ENCODE measurements at places on chromosomes 16 and 17. TPM values are rescaled to one million over a fixed set of nuclear protein-coding genes. Genes with fewer than 3 reads are reported as not detected.
A peak's percentile ranks its signal among the peaks of the same experiment; 100 is the strongest.

DNA sequence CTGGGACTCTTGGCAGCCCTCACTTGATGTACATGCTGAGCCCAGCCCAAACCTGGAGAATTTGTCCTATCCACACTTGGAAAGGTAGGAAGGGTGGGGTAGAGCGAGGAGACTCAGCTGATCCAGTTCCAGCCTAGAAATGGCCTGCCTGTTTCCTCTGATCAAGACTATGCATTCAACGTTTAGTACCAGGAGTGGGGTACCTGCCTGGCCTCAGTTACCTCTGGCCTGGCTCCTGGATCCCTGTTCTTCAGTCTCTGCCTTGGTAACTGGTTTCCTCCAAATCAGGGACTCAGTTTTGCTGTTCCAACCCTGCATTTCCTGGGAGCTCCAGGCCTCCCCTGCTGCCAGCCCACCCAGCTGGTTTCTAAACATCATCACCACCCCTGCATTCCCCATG lies 233.5 kb downstream of the GSG1L start:
- no peak overlapping the region for H3K27ac ChIP-seq
- H3K4me3 ChIP-seq: no peak overlapping the region
- H3K4me1 ChIP-seq: no peaks in the 10 kb centered on the region
- H3K27me3 ChIP-seq: peaks cover 6% of the 10 kb centered on the region

Gene TNP2
- total RNA-seq: not detected

DNA sequence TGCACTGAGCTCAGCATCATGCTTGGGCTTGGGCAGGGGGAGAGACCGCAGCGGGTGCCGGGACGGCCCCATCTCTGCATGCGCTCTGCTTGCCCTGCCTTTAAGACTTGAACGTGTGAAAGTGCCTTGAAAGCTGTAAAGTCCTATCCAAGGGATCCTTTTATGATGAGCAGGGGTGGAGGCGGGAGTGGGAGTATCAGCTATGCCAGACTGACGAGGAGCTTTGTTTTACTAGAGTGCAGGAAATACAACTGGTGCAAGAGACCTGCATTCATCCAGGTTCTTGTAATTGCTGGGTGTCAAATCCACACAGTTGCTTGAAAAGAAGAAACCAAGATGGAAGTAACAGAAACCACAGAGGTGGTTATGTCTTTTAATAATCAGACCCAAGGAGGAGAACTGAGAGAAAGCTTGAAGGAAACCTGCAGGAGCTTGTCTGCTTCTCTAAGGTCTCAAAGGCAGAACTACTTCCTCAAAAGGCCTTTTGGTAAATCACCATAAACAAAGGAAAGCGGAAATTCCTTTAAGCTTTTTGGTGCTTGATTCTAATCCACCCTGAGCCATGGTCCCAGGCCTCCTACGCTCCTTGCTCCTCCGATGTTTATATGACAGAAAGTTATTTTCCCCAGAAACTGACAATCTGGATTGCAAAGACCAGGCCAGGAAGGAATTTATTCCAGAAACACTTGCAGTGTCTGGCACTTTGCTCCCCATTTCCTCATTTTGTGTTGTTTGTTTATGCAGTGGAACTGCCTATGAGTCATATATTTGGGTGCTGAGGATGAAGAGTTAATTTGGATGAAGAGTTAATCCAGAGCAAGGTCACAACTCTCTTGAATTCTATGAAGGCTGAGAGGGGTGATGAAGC lies 51.3 kb upstream of the FBXO47 start:
- no peak for DNase-seq
- no peak overlapping the region for H3K4me3 ChIP-seq

Gene CDRT15L2
- total RNA-seq: not detected

Gene SNX20
- 35.2 TPM for total RNA-seq

DNA sequence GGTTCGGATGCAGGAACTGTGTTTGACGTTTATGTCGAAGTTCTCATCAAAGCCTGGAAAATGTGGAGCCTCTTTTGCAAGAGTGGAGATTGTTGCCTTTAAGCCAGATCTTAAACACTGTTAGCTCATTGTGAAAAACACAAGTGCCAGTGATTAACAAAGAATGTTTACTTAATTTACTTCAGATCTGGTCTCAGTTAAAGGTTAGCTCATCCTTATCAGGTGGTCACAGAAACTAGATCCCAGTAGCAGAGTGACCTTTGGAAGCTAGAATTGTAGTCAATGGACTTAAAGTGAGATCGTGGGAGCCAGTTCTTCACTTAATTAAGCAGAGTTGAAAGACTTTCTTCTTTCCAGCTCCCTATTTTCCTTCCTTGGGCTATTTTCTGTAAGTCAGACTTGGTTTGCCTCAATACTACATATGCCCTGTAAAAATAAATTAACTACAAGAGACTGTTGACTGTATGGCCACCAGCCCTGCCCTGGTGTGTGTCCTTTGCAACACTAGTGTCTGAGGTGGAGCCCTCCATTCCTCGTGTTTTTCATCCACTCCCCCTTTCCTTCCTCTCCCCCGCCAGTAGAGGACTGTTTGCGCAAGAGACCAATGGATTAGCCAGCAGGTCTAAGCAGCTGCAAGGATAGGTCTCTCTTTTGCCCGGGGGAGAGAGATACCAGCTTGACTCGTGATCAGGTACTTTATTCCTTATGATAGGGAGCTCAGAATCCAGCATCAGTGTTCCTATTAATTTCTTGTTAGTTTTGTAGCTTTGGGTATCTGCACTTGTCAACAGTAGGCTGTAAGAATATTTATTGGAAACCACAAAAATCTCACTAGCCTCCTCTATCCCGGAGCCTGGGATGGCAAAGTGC lies 20.2 kb downstream of the FBXO39 start:
- peaks cover 23% of the 10 kb centered on the region for H3K27me3 ChIP-seq
- peaks cover 5% of the 10 kb centered on the region for H3K4me1 ChIP-seq
- H3K4me3 ChIP-seq: no peak overlapping the region
- H3K27ac ChIP-seq: no peak overlapping the region

- DNase-seq: peak; percentile 16
- no peaks in the 10 kb centered on the region for H3K4me1 ChIP-seq
- H3K27me3 ChIP-seq: peaks cover 9% of the 10 kb centered on the region
- no peak overlapping the region for H3K27ac ChIP-seq
Measured at GRCh38 chr17:5706577-5707210, 122.4 kb upstream of the NLRP1 start.

Gene SNN
- 8.6 TPM for total RNA-seq

DNA sequence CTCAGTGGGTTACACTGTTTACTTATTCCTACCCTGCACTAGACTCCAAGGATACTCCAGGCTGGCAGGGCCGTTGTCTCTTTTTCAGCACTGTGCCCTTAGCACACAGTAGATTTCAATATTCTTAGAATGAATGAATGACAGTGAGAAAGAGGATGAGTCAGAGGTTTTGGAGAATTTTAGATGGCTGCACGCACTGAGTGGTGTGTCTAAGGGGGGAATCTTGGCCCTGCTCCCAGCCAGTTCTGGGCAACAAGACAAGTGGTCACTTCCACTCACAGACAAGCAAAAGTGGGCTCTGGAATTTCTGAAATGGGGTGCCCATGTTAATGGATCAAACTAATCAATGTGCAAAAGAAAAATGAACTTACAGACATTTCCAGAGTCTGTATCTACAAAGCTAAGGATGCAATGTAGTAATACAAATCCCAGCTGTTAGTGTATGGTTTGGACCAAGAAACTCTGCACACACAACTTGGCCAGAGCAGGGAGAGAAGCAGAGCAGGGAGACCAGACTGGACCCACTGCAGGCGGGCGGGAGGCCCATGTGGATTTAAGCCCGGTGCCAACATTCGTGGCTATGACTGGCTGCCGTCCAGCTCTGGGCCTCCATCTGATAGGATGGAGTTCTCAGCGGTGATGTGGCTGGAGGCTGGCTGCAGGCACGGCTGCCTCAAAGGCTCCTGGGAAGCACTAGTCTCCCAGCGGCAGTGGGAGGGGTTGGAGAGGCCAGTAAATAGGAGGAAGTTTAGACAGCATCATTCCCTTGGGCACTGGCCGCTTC lies 95.6 kb upstream of the CDYL2 start:
- H3K27me3 ChIP-seq: no peaks in the 10 kb centered on the region
- no peak for DNase-seq
- H3K27ac ChIP-seq: no peak overlapping the region
- no peaks in the 10 kb centered on the region for H3K36me3 ChIP-seq
- no peak overlapping the region for H3K4me3 ChIP-seq
- H3K4me1 ChIP-seq: no peaks in the 10 kb centered on the region

- H3K27me3 ChIP-seq: peaks cover 70% of the 10 kb centered on the region
- no peaks in the 10 kb centered on the region for H3K36me3 ChIP-seq
- peaks cover 3% of the 10 kb centered on the region for H3K4me1 ChIP-seq
- no peak overlapping the region for H3K4me3 ChIP-seq
- no peak for DNase-seq
- H3K27ac ChIP-seq: no peak overlapping the region
Measured at GRCh38 chr17:61461967-61462718, 9.9 kb downstream of the TBX4 start.

GRCh38 chr16:49017501-49017900 lies 264.1 kb downstream of the CBLN1 start:
- no peak overlapping the region for H3K27ac ChIP-seq
- no peaks in the 10 kb centered on the region for H3K4me1 ChIP-seq
- H3K27me3 ChIP-seq: no peaks in the 10 kb centered on the region

- peaks cover 57% of the 10 kb centered on the region for H3K36me3 ChIP-seq
- H3K4me1 ChIP-seq: peaks cover 69% of the 10 kb centered on the region
- H3K4me3 ChIP-seq: peak overlapping the region; percentile 31
- no peaks in the 10 kb centered on the region for H3K27me3 ChIP-seq
- DNase-seq: no peak
Measured at GRCh38 chr16:48558371-48558841, 51.6 kb downstream of the N4BP1 start.

Gene NPIPA7
- total RNA-seq: 6.1 TPM

Gene TBX6
- 2.7 TPM for total RNA-seq

Gene CEMP1
- total RNA-seq: not detected

Gene ITGAX
- total RNA-seq: 56.2 TPM

Gene SYCE1L
- 6.2 TPM for total RNA-seq

GRCh38 chr16:51210087-51210486 lies 59.0 kb upstream of the SALL1 start:
- no peaks in the 10 kb centered on the region for H3K36me3 ChIP-seq
- no peak for DNase-seq
- H3K4me1 ChIP-seq: no peaks in the 10 kb centered on the region
- no peak overlapping the region for H3K27ac ChIP-seq

- H3K27me3 ChIP-seq: peaks cover 3% of the 10 kb centered on the region
- H3K4me1 ChIP-seq: peaks cover 7% of the 10 kb centered on the region
- no peak overlapping the region for H3K4me3 ChIP-seq
- DNase-seq: no peak
Measured at GRCh38 chr17:30586818-30587595, 109.8 kb downstream of the GOSR1 start.

Data from activated T-helper 2 cell treated with anti-CD3 and anti-CD28 coated beads, Interferon-gamma antibody, Interleukin-2, Interleukin-4, amounts not matched to agents 10 μg/mL and 5 μg/mL and 100 μg/mL, durations not matched to agents 14 hours and 24 hours and 36 hours (primary cell).